Activated effector memory CD4-positive, alpha-beta T cell treated with Interleukin-2 at 50 U/mL for 16 hours (primary cell): ENCODE measurements at places on chromosomes 1 and 21.
A peak's percentile ranks its signal among the peaks of the same experiment; 100 is the strongest.

GRCh38 chr1:6105763-6106162 lies 60.1 kb downstream of the KCNAB2 start:
- no peak for DNase-seq

- no peak for DNase-seq
These were observed 374.9 kb upstream of the CAMK1G start for GRCh38 chr1:209208648-209209047.

- no peak for DNase-seq
These were observed 24.5 kb upstream of the RCSD1 start for GRCh38 chr1:167605576-167605975.

DNA sequence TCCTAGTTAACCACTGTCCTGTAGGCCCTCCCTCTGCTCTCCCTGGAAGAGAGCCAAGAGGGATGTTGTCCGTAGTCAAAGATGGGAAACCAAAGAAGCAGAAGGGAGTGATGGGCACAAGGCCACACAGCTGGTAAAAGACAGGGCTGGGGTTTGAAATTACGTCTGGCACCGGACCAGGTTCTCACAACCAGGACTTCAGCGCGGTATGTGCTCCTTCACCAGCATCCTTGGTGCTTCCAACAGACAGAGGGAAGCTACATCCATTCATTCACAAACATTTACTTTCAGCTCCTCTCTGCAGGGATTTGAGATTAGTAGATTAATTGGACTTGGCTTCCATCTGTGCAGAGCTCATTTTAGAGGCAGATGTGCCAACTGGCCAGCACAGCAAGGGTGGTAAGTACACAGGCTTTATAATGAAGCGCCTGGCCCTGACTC lies 191.2 kb downstream of the TRABD2B start:
- no peak for DNase-seq

DNA sequence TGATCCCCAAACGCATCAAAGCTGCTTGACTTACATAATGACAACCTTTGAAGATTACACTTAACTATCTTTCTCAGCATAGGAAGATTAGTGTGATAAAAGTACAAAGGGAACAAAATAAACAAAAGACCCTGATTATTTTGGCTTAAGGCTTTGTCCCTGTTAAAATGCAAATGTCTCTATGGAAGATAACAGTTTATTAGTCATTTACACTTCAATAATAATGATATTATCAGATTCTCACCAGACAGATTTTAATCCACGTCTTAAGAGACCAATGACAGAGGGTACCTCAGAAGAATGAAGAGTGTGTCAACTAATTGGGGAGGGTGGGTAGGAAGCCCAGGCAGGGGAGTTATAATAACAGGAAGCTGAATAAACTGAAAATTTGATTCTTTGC lies 510.4 kb upstream of the PTBP2 start:
- no peak for DNase-seq

DNA sequence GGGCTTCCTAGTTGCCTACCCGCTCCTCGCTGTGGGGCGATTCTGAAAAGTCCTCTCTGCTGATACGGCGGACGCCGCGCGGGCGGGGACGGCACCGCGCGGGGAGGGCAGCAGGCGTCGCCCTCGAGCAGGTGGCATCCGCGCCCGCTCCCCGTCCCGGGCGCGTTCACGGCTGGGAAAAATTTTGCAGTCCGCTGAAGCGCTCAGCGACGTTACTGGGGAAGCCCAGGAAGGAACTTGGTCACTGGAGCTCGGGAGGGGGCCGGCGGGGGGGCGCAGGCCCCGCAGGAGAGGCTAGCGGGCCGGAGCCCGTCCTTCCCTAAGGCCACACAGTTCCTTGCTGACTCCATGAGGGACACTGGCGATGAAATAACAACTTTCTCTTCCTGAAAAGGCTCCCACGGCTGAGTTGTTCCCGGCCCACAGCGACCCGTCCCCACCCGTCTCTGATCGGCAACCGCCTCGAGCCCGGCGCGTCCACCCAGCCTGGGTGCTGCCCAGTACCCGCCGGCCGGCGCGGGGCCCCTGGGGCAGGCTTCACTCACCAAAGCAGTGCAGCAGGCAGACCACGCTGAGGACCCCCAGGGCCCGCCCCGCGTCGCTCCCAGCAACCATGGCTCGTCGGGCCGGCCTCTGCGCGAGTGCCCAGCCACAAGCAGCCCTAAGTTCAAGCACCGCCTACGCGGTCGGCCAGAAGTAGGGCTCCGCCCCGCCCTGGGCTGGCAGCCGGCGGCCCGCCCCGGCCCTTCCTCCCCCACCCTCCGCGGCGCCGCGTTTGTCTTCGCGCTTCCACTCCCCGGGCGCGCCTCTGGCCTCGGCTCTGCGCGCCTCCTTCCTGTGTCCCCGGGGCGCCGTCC lies at the start of gene CD58:
TSS of gene CD58 (minus strand) at position 669 of the 857 bp plus-strand sequence. CDS start at position 615, 54 bp downstream.
- peak; percentile 75 for DNase-seq

DNA sequence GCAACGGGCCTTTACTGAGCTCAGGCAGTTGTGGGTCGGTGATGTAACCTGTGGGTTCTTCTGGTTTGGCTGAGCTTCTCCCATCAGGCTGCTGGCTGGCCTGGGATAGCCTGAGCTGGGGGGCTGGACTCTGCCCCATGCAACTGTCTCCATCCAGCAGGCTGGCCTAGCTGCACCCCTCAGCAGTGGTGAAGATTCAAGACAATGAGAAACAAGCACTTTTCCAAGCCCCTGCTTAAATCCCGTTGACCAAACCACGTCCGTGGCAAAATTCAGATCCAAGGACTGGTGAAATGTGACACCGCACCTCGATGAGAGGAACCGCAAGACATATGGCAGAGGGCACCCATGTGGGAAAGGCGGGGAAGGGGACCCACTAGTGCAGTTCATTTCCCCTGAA lies 25.6 kb downstream of the PRSS38 start:
- no peak for DNase-seq

GRCh38 chr1:228998179-228998578 lies 262.9 kb downstream of the RHOU start:
- no peak for DNase-seq

GRCh38 chr1:209927466-209927865 lies 10.6 kb upstream of the SYT14 start:
- no peak for DNase-seq

GRCh38 chr1:36771660-36772284 lies 262.5 kb downstream of the GRIK3 start:
- no peak for DNase-seq

DNA sequence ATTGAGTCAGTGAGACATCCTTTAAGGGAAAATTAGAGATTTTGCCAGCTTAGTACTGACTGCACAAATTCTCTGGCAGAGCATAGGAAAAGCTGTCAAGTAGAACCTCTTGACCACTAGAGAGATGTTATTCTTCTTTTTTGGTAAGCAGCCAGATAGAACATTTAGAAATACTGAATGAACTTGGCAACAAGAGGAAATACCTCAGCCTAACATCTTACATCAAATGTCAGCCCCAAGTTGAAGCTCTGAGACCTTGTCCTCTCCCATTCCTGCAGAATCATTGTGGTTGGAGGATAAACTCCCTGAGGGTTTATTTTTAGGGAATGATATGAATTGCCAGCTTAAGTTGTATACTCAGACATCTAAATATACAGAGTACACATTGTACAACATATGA lies 53.5 kb downstream of the MIGA1 start:
- DNase-seq = no peak

DNA sequence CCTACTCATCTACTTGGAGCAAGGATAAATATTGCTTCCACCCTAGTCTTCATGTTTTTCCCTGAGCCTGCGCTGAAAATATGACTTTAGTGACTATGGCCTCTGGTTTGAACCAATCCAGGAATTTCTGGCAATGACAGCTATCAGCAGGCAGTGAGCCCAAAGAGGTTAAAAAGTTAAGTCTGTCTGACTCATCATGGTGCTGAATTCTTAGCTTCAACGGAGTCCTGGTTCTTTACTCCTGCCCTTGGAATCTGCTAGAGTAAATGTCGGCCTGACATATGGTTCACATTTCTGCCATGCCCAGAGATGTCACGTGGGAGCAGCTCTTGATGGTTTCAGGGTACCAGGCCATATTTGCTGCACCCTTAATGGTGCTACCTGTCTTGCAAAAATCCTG lies 351.6 kb upstream of the PLXNA2 start:
- DNase-seq = no peak

DNA sequence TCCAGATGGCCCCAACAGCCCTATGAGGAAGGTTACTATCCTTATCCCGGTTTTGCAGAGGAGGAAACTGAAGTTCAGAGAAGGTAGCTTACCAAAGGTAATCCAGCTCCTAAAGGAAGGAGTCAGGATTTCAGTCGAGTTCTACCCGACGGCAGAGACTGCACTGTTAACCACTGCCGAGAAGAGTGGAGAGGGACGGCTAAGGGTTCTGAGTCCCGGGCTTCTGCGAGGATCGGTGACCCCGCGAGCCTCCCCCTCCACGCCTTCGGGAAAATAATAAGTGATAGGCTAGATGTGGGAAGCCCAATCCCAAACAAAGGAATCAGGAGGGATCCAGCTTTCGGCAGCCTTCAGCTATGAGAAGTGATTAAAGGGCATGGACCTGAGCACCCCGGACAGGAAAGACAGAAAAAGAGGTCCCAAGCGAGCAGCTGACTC lies 587 bp downstream of the TMEM53 start:
- no peak for DNase-seq

DNA sequence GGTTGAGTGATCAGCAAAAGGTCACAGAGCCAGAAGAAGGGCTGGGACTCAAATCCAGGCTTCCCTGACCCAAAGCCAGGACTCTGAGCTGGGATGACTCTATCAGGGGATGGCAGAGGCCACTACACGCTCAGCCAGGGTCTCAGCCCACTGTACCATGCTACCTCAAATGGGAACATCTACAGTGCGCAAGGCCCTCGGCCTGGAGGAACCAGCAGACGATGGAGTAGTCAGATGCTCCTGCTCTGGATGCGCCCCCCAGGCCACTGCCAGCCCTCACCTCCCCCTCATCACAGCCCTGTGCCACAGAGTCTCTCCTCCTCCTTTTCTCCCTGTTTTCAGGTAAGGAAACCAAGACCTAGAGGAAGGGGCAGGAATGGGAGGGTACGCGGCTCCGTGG lies 39.0 kb downstream of the GLIS1 start:
- no peak for DNase-seq

DNA sequence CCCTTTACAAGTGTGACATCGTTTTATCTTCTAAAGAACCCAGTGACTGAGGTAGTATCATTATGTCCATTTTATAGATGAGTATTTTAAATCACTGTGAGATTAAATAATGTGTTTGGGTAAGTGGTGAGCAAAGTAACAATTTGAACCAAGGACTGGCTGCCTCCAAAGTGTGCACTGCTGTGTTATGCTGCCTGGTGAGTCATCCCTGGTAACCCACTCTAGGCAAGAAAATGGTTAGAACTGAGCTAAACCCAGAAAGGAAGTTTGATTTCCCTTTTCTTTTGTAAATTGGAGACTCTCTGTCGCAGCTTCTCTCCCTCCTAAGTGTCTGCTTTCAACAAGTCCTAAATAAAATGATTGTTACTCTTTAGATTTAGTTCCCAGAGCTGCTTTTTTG lies 342.8 kb upstream of the KAZN start:
- DNase-seq = no peak

DNA sequence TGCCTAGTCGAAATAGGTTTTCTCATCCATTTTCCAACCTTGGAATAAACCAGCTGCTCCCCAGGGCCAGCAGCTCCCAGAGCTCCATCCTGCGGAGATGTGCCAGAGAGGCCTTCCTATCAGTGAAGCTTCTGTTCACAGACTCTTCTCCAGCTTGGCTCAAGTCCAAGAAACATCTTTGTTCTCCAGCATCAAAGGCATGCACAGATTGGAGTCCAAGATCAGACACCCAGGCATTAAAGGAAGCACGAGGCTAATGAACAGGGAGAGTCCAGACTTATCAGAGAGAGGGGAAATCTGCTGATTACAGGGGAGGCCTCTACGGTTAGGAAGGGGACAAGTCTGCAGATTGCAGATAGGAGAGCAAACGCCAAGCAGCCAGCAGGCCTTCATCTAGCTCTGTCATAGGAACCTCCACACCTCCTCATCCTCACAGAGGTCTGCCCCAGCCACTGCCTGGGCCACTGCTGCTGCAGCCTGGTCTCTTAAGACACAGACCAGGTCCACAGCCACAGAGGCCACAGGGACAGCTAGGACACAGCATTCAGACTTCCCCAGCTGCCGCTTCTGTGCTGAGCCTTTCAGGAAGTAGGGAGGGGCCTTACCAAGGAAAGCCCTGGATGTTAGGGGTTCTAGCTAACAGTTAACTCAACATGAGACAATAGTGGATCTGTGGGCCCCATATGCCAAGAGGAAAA lies 3.4 kb downstream of the PRR9 start:
- no peak for DNase-seq
